BJ (cell line): ENCODE measurements at places on chromosomes 3 and 15. TPM values are rescaled to one million over a fixed set of nuclear protein-coding genes. Genes with fewer than 3 reads are reported as not detected.

- DNase-seq: no peak
Measured at GRCh38 chr15:33975022-33975565, 6.8 kb downstream of the CHRM5 start.

DNA sequence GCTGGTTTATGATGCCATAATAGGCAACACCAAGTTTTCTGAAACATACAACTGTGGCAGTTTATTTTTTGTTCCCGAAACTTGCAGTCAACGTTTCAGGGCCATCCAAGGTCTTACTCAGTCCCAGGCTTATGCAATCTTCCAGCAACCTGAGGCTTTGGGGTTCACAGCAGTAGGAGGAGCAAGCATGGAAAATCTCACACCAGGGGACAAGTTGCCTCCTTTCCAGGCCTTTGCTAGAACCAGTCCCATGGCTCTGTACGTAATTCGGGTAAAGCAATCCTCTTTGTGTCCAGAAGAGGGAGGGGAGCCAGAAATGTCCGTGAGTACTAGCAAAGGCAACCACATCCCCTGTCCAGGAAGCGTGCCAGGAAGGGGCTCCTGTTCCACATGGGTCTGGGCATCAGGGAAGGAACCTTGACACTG, 4.7 kb upstream of the FAM240A start:
- DNase-seq: no peak

DNA sequence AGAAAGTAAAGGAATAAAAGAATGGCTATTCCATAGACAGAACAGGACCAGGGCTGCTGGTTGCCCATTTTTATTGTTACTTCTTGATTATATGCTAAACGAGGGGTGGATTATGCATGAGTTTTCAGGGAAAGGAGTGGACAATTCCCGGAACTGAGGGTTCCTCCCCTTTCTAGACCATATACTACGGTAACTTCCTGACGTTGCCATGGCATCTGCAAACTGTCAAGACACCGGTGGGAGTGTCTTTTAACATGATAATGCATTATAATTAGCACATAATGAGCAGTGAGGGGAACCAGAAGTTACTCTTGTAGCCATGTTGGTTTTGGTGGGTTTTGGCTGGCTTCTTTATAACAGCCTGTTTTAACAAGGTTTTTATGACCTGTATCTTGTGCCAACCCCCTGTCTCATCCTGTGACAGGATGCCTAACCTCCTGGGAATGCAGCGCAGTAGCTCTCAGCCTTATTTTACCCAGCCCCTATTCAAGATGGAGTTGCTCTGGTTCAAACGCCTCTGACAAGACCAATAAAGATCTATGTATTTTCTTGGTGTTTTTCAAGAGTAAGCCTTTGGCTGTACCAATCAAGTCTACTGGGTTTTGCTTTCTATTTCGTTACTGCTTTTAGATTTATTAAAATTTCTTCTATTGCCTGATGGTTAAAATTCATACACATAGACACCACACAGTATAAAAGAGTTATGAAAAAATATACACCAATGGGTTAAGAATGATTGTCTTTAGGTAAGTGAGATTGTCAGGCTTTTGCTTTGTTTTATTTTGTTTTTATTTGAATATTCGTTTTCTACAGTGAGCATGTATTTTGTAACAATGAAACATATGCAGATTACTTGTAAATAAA, 37.4 kb upstream of the CTDSPL start:
- no peak for DNase-seq

DNA sequence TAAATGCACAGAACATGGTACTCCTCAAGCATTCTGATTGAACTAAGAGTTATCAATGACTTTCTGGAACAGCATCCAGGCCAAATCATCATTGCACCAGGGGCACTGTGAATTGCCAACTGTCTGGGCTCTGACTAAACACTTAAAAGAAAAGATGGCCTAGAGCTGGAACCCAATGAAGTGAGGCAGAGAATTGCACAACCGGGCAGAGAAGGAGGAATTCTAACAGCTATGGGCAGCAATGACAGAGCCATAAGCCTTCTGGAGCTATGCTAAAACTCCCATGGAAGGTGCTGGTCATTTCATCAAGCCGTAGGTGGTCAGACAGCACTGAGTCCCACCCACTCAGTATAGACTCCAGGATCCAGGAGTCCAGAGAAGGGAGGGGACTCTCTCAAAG, 48.1 kb upstream of the OXTR start:
- no peak for DNase-seq

- no peak for DNase-seq
Measured at GRCh38 chr3:10601857-10602230, 96.5 kb upstream of the ATP2B2 start.

- no peak for DNase-seq
Measured at GRCh38 chr15:62637574-62637897, 405.0 kb upstream of the TPM1 start.

- DNase-seq: no peak
Measured at GRCh38 chr15:72375501-72375845, 341 bp downstream of the HEXA start.

GRCh38 chr15:29867241-29868000, 45.2 kb upstream of the TJP1 start:
- DNase-seq: no peak

DNA sequence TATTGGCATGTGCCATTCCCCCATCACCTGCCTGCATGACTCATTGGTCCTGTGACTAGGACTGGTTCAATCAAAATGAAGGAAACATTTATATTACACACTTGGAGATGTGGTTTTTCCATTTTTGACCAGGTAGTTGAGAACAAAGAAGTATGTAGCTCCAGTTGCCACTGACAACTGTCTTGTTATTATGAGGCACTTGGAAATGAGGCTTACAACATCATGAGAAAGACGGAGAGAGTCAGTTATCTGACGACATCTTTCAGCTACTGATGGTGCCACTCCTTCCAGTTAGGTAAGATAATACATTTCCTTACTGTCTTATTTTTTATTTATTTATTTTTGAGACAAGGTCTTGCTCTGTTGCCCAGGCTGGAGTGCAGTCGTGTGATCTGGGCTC, 21.8 kb upstream of the PROK2 start:
- no peak for DNase-seq

DNA sequence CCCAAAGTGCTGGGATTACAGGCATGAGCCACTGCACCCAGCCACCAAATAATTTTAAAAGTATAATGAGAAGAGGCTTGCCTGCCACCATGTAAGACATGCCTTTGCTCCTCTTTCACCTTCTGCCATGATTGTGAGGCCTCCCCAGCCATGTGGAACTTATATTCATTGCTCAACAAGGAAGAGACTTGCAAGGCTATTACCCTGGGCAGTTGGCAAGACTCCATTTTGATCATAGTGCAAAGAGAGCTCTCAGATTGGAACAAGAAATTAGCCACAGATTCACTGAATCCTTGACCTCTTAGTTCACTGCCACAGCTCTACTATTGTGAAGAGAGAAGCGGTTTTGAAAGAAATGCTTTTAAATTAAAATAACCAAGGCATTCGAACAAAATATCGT, 6.1 kb downstream of the SCAP start:
- no peak for DNase-seq

DNA sequence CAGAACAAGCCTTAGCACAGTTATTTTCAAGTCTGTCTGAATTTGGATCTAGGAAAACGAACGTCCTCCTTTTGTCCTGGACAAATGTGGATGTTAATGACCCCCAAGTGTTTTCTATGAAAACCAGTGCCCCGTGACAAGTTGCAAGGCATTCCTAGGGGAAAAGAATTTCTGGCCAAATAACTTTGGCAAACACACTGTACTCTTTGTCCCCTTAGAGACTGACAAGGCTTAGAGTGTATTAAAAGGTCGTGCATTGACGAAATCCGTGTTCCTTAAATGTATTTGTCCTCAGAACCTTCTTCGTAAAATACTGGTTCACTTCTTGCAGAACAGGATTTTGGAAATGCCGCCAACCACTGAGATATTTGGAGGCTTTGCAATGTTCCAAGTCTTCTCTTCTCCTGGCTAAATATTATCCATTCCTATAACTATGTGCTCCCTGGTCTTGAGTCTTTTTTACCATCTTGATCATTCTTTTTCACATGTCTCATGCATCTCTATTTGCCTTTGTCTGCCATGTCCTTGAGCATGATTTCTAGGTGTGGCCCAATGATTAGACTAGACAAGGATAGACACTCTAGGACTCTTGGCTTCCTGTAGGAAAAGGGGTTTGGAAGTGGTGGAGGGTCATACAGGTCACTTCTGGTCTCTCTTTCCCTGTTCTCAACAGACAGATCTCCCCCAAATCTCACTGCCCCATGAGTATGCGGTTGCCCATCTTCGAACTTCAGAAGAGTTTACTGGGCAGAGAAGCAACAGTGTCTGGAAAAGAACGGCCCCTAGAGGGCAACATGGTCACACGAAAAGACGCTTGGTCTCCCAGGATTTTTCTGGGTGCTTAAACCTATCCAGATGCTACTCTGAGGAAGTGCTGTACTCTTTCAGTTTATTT, 117.5 kb downstream of the EDEM1 start:
- DNase-seq: no peak

GRCh38 chr3:94716326-94717018, 653.6 kb downstream of the NSUN3 start:
- no peak for DNase-seq

DNA sequence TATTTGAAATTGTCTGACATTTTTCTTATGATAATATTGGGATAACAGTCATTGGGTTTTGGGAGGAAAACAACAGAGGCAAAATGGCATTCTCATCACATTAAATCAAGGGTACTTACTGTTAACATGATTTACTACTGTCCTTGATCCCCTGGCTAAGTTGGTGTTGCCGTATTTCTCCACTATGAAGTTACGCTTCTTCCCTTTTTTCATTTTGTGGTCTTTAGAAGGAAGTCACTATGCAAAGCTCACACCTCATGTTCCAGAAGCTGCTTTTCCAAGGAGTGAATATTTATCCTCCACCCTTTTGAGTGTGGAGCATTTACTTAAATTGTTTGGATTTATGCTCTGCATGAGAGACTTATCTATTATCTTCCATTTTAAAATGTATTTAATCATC, 63.7 kb downstream of the ALCAM start:
- DNase-seq: no peak

GRCh38 chr15:35410775-35411174, 135.2 kb downstream of the DPH6 start:
- DNase-seq: no peak

DNA sequence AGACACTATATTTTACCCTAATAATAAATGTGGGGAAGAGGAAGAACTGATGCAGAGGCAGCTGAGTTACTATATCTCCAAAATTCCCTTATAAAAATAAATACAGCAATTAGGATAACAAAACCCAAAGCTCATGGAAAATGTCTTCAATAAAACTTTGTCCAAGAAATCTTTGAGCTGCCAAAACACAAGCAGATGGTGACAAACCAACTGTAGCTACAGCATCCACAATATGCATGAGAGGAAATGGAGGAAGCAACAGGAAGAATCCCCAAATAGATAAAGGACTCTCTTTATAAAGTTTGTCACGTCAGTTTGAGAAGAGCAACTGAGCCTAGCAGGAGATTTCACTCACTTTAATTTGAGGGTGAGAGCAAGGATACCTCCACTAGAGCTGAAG, 638.2 kb downstream of the IGSF11 start:
- DNase-seq: no peak

DNA sequence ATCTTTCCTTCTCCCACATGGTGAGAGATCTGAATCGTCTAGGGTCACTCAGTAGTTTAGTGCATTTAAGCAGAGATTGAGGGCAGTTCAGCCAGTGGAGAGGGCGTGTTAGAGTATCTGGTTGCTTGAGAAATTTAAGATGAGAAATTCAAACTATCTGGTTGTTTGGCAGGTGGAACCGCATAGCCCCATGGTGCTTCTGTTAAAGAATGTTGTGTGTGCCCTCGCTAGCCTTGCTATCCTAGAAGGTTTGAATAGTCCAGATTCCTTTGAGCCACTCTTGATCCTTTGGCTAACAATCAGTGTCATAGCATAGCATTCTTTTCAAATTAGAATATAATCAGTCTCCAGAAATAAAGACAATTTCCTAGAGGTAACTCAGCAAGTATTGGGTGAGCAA, 32.1 kb downstream of the ABHD17C start:
- DNase-seq: no peak

DNA sequence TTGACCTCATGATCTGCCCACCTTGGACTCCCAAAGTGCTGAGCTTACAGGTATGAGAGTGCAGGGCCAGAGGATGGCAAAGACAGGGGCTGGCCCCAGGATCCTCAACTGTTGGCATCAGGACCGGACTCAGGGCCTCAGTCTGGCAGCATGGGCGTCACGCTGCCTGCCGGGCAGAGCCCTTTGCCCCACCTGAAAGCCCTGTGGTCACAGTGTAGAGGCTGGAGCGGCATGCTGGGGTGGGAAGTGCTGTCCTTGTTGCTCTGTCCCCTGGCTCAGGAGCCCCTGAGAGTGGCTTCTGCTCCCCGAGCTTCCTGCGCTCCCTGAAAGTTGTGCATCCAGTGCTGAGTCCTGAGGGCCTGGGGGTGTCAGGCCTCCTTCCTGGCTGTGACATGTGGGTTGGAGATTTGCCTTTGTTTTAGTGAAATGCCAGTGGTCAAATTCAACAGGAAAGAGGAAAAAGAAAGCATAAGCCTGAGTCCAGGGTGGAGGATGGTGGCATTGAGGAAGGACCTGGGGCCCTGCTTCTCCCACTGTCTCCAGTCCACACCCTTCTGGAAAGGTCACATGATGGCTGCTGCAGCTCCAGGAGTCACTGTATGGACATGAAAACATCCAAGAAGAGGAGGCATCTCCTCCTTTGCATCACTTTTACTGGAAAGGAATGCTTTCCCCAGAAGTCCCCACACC, 147.2 kb downstream of the OR4M2 start:
- DNase-seq: no peak

DNA sequence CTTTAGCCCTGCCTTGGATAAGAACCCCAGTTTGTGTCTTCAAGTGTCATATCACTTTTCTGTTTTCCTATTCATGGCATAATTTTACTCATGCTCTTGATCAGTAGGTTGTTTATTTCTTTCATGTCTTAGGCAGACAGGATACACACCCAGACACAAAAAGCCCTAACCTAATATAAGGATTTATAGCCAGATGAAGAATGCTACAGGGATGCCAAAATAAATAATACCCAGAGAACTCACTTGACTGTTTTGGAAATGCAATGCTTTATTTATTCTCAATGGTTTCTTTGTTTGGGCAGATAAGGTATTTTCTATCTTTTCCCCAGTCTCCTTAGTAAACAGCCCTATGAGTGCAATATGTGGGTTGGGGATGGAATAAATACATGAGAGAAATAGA, 424.0 kb upstream of the PDZRN3 start:
- DNase-seq: no peak

DNA sequence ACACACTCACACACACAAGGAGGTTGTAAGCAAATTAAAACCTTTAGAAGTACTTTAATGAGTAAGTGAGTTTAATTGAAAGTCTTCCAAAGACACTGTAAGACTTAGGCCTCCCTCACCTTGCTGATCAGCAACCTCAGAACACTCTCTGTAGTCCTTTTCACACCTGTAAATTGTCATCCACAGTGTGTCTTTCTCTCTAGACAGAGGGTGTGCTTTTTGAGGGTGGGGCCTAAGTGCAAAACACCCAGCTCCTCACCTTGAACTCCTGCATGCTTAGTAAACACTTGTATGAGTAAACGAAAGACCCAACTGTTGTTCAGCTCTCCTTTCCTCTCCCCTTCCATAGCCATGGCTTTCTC, 183.2 kb upstream of the IL12A start:
- no peak for DNase-seq

HES1 gene
- polyA plus RNA-seq: 11.0 and 16.2 TPM in 2 replicates

RYR3 gene
- not detected in 2 replicates for polyA plus RNA-seq

PLA2G4D gene
- not detected in 2 replicates for polyA plus RNA-seq

CCDC39 gene
- polyA plus RNA-seq: not detected in 2 replicates

GLDN gene
- 0.21 and 0.37 TPM in 2 replicates for polyA plus RNA-seq

MYEF2 gene
- 5.5 and 11.8 TPM in 2 replicates for polyA plus RNA-seq

ZNF501 gene
- polyA plus RNA-seq: 3.7 and 4.8 TPM in 2 replicates

INO80 gene
- polyA plus RNA-seq: 4.3 and 5.2 TPM in 2 replicates
